ENCODE measurements at places on chromosomes 3 and 15.

GRCh38 chr3:77672016-77672415 lies 632.1 kb downstream of the ROBO2 start:
- no peak for DNase-seq

DNA sequence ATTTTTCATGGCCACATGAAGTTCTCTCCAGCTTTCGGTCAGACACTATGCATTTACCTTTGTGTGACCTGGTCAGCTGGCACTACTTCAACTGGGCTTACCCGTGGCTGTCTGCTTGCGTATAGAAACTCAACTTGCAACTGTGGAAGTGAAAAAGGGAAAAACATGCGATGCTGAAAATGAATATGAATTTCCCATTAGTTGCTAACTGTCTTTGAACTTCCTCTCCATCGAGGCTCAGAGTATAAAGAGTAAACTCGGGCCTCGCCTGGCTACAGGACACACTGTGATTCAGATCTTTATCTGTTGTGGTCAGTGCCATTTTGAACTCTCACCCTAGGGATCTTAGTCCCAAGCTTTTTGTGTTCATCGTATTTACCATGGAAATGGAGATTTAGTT lies 26.8 kb downstream of the NFKBIZ start:
- no peak for DNase-seq

- no peak for DNase-seq
Observed at GRCh38 chr3:6165951-6166350, 695.0 kb upstream of the GRM7 start.

- no peak for DNase-seq
Observed at GRCh38 chr3:75235631-75236030, 428.5 kb upstream of the FRG2C start.

- DNase-seq: no peak
Observed at GRCh38 chr3:53361852-53362251, 14.5 kb upstream of the DCP1A start.

GRCh38 chr3:87186608-87187159 lies 40.4 kb upstream of the CHMP2B start:
- DNase-seq: no peak

DNA sequence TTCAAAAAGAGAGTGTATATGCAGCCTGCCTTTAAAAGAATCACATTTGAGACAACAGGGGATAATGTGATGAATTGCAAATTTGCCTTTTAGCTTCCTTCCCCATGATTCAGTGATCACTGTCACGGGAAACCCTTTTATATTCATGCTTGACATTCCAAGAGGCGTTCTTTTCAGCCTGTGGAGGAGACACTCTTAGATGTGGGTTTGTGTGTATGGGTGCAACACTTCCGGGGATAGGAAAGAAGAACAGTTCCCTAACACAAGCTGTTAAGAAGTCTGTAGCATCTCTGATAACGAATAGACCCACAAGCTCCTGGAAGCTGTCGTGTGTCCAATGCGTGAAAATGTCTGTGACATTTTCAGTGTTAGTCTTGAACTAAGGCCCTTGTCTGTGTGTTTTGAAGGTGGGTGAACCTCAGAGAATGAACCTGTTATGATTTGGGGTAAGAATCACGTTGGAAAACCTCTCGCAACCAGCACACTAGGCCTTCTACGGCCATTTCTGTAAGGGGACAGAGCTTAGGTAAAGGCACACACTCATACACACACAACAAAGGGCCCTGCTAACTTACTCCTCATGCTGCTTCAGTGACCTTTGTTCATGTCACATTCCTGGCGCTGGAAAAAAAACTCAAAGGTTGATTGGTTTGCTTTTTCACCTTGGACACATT lies 229.2 kb upstream of the ST8SIA2 start:
- DNase-seq: no peak

DNA sequence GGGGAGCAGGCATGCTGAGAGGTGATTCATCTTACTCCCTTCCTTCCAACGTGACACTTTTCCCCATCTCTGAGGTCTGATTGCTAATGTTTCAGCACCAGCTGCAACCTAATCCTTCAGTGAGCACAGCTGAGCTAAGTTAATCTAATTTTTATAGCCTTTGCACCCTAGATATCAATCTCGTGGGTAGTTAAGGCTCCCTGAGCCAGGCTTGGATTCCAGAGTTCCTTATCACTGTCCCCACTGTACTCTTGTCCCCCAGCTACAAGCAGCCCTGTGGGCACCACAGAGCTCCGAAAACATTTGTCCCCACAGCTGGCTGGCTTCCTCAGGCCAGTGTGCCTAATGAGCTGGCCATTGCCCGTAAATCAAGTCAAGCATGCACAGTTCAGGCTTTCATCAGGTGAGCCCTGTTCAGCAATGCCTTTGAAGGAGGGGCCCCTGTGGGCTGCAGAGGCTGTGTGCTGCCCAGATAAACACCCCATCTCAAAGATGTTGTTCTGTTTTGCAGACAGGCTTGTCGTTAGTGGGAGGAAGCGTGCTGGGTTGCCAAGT lies 376.9 kb upstream of the RASGRP1 start:
- no peak for DNase-seq

- no peak for DNase-seq
Observed at GRCh38 chr3:154969366-154969765, 110.8 kb upstream of the MME start.

- no peak for DNase-seq
Observed at GRCh38 chr15:73383310-73384189, 14.8 kb upstream of the HCN4 start.

DNA sequence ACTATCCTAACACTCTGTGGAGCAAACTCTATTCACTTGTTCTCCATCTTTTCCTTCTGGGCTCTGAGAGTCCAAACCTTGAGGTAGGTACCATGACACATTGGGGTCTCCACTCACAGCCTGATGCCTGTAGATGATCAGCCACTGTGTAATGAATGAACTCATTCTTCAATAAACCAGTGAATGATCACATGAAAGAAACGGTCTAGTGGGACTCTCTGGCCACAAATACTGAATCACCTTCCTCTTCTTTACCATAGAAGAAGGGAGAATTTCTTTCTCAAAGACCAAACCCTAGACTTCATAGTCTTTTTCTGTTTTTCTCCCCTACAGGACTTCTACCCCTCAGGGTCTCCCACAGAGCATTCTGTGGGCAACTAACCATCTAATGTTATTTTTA lies 20.5 kb upstream of the ABHD2 start:
- DNase-seq: no peak

Data from DMS153 (cell line).